ENCODE measurements at places on chromosomes 7 and 10.

GRCh38 chr7:142401951-142402350 is 144.1 kb upstream of the PRSS58 start:
- DNase-seq = no peak

DNA sequence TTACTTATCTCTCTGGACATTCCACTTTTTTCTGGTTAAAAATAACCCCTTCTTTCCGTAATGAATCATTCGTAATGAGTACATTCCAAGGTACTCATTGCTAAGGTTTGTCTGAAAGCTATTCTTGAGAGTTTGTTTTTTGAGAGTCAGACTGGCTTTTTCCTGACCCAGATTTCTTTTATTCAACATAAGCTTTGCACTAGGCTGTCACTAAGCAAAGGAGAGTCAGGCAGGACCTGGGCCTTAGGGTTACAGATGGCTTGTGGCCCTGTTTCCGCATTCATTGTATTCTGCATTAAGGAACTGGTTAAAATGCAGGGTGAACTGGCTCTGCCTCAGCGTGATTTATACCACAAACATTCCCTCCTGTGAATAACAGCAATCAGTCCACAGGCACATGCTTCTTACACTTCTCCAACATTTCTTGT is 84.1 kb downstream of the POM121L12 start:
- no peak for DNase-seq

DNA sequence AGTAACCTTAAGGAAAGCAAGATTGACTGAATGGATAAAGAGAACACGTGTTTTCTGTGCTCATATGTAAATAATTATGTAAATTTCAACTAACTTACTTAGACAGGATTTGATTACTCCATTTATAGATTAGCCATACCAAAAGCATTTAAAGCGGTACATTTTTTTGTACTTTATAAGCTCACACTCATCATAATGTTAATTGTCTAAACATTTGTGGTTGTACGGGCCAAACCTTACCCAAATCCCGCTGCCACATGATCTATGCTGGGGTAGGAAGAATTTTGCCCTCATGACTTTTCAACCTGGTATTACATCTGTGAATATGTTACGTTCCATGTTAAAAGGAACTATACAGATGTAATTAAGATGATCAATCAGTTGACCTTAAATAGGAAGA is 29.1 kb downstream of the MKX start:
- no peak for DNase-seq

GRCh38 chr10:1290071-1290471 is 233.9 kb downstream of the WDR37 start:
- no peak for DNase-seq

- DNase-seq = no peak
Observed at GRCh38 chr7:116307253-116307652, 96.9 kb downstream of the TES start.

GRCh38 chr7:77413861-77414424 is 2.2 kb downstream of the GSAP start:
- no peak for DNase-seq

DNA sequence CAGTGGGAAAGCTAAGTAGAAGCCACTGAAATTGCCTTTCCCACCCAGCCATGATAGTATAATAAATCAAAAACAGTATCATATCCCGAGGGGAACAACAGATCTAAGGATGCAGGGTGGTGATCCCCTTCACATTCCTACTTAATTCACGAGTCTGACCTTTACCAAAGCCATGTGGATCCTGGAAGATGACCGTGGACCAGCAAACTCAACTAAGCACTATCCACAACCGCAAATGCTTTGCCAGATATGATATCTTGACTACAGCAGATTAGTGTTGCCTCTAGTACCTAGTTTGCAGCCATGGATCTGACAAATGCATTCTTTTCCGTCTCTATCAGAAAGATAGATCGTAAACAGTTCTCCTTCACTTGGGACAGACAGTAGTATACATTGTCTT is 67.3 kb upstream of the IL6 start:
- no peak for DNase-seq

DNA sequence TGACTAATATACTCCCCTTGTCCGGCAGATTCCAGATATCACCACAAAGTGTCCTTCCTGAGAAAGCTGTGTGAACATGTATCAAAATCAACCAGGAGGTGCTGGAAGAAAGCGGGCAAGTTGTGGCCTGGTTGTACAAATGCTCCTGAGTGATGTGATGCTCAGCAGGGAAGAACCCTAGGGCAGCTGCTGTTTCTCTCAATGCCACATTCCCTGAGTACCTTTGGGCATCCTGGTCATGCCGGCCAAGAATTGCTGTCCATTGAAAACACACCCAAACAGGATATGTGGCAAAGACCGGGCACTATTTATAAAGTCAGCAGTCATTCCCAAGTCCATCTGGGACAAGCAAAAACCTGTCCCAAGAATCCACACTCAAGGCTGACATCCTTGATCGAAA is 7.8 kb upstream of the ADCY1 start:
- DNase-seq = no peak

GRCh38 chr10:61363006-61363405 is 90.2 kb downstream of the TMEM26 start:
- no peak for DNase-seq

GRCh38 chr7:31074403-31075085 is 22.4 kb downstream of the ADCYAP1R1 start:
- no peak for DNase-seq

GRCh38 chr7:3892686-3893085 is 591.6 kb downstream of the SDK1 start:
- DNase-seq = no peak

GRCh38 chr10:107232013-107232412 is 67.5 kb upstream of the SORCS1 start:
- no peak for DNase-seq

- DNase-seq = no peak
Observed at GRCh38 chr10:78619896-78620295, 448.9 kb upstream of the ZMIZ1 start.

GRCh38 chr10:123408660-123409059 is 254.5 kb downstream of the BUB3 start:
- DNase-seq = no peak

DNA sequence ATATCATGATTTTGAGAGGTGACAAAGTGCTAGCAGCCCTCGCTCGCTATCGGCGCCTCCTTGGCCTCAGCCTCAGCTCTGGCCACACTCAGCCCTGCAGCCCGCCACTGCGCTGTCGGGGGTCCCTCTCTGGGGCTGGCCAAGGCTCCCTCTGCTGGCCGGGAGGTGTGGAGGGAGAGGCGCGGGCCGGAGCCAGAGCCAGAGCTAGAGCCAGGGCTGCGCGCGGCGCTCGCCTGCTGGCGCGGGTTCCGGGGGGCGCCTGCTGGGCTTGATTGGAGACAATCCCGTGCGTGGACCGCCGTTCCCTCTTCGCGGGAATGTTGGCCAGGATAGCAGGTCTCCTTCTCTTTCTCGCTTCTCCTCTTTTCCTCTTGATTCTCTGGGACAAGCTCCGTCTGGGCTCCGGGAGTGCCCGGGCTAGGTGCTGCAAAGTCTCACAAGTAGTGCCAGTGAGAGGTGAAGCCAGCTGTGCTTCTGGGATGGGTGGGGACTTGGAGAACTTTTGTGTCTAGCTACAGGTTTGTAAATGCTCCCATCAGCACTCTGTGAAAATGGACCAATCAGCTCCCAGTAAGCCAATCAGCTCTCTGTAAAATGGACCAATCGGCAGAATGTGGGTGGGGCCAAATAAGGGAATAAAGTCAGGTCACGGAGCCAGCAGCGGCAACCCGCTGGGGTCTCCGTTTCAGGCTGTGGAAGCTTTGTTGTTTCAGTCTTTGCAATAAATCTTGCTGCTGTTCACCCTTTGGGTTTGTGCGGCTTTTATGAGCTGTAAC is 43.4 kb upstream of the ELMO1 start:
- DNase-seq = no peak

DNA sequence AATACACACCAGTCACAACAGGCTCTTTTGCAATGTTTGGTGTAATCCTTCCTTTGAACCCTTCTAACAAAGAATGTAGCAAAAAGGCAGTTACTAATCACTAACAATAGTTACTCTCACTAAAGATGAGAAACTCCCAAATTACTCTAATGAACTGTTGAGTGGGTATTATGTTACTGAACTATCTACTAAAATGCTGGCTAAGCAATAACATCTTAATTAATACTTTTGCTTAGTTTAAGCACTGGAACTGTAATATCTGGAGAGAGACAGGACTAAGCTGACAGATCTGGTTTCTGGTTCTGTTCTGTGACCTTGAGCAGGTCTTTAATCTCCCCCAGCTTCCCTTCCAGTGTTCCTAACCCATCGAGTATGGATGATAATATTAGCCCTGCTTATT is 241.7 kb downstream of the CHCHD3 start:
- DNase-seq = no peak

DNA sequence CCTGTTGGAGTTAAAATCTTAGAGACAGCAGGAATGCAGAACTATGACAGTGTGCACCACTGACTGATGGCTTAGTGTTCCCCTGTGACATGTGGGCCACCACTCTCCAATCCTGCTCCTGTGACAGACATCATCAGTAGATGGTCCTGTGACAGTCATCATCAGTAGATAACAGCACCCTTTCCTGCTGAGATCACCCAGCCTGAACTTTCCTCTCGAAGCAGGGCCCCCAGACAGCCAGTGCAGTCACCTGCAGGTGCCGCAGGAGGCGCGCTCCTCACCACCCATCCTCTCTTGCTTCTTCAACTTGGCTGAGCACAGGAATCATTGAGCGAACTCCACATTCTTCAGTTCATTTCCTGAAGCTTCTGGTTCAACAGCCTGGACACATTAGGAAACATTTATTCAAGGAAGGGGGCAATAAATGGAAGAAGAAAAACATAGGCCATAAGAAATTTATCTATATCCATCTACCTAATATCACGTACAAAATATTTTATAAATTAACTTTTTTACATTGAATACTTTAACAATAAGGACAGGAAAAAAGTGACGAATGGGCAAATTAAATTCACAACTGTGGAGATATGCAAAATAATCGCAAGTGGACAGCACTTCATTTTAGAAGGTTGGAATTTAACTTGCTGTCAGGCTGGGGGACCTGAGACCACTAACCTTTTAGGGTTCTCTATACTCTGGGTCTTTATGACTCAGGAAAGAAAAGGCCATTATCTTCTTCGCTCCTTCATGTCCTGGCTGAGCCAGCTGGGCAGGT is 32.0 kb upstream of the MKI67 start:
- no peak for DNase-seq

Measured in stimulated activated CD4-positive, alpha-beta T cell treated with anti-CD3 and anti-CD28 coated beads, Interleukin-1b, Interleukin-23, amount 100 ng/mL, for 1 hour (primary cell).